Activated naive CD4-positive, alpha-beta T cell treated with anti-CD3 and anti-CD28 coated beads, Interleukin-2, amount 10 ng/mL, durations not matched to agents 5 hours and 36 hours (primary cell): ENCODE measurements at places on chromosomes 6 and 20. TPM values are rescaled to one million over a fixed set of nuclear protein-coding genes. Genes with fewer than 3 reads are reported as not detected.

SLC22A7 gene
- not detected for total RNA-seq

CALHM4 gene
- total RNA-seq, result not detected

B3GALT4 gene
- total RNA-seq, result 23.9 TPM

TFAP2A gene
- not detected for total RNA-seq

TBXT gene
- total RNA-seq, result not detected

OPRM1 gene
- not detected for total RNA-seq

SLC22A23 gene
- 4.7 TPM for total RNA-seq

LAMP5 gene
- not detected for total RNA-seq

GNAS-AS1 gene
- 1.7 TPM for total RNA-seq

AGPAT1 gene
- 43.1 TPM for total RNA-seq

MOG gene
- total RNA-seq, result not detected

SLC35F1 gene
- not detected for total RNA-seq

GGTLC1 gene
- not detected for total RNA-seq

MAPK14 gene
- total RNA-seq, result 60.2 TPM

MROH8 gene
- 3.3 TPM for total RNA-seq

TULP1 gene
- not detected for total RNA-seq

POM121L2 gene
- total RNA-seq, result not detected

RHAG gene
- not detected for total RNA-seq

NOTCH4 gene
- total RNA-seq, result 0.48 TPM

MYH7B gene
- 0.22 TPM for total RNA-seq

UNC5CL gene
- 1.6 TPM for total RNA-seq

STX7 gene
- total RNA-seq, result 17.9 TPM
